Activated T-helper 2 cell treated with anti-CD3 and anti-CD28 coated beads, Interferon-gamma antibody, Interleukin-2, Interleukin-4, amounts not matched to agents 10 μg/mL and 5 μg/mL and 100 μg/mL, durations not matched to agents 14 hours and 24 hours and 36 hours (primary cell): ENCODE measurements at places on chromosomes 3 and 15. TPM values are rescaled to one million over a fixed set of nuclear protein-coding genes. Genes with fewer than 3 reads are reported as not detected.

DNA sequence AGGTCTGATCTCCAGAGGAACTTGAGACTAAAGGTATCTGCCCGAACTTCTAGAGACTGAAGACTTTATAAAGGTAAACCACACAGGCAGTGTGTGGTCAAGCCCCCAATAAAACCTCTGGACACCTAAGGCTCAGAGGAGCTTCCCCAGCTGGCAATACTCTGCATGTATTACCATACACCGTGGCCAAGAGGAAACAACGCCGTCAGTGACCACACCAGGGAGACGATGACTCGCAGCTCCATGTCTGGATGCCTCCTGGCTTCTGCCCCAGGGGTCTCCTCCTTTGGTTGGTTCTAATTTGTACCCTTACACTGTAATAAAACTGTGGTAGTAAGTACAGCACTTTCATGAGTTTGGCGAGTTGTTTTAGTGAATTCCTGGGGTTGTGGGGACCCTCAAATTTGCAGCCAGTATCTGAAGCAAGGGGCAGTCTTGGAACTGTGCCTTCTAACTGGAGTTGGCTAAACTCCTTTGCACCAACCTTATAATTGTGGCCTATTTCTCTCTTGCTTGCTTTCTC, 32.1 kb upstream of the BCL2L10 start:
- DNase-seq: no peak

The FMN1 gene
- 0.02 and 0.69 TPM in 2 replicates for total RNA-seq

- DNase-seq: peak; percentile 63
Measured at GRCh38 chr3:149969940-149970715, 567 bp downstream of the PFN2 start.

The SEMA5B gene
- not detected in 2 replicates for total RNA-seq

GRCh38 chr3:112084980-112085705, 1.0 kb upstream of the C3orf52 start:
- no peak for DNase-seq

- DNase-seq: no peak
Measured at GRCh38 chr15:82298032-82298431, 35.4 kb downstream of the SAXO2 start.

- no peak for DNase-seq
Measured at GRCh38 chr3:137764563-137765309, 621 bp downstream of the SOX14 start.

DNA sequence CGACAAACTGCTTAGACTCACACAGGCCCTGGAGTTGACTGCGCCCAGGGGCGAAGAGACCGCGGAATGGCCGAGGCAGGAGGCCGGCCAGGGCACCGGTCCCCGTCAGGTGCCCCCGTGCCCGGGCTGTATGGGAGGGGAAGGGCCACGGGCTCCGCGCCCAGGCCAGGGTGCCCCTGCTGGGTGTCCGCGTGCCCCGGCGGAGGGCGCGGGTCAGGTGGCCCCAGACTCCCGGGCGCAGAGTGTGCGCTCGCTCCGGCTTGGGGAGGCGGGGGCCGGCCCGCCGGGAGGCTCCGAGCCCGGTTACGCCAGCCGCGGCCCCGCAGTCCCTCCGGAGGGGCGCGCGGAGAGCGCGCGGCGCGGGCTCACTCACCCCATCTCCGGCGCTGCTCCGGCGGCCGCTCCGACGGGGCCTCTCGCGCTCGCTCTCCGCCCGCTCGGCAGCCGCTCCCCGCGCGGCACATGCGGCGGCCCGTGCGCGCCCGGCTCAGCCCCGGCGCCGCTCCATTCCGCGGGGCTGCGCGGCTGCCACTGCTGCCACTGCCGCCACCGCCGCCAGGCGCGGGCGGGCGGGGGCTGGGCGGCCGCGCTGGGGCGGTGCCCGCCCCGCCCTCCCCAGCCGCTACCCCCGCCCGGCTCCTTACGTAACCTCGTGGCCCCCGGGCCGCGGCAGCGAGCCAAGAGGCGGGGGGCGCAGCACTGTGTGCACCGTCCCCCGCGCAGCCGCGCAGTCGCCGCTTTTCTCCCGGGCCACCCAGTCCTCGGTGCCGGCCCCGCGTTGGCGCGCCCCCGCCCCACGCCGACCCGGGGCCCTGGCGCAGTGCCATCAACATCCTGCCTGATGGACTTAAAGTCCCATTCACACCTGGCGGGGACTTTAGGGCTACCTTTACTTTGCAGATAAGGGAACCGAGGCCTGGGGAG, at the start of gene HOMER2:
Gene HOMER2, minus strand, starts transcription at position 563 of the 924 bp plus-strand sequence. Its CDS starts 185 bp downstream, at position 378.
- peak; percentile 16 for DNase-seq

The ZBTB47 gene
- 0.16 and 0.44 TPM in 2 replicates for total RNA-seq

The PIERCE2 gene
- not detected in 2 replicates for total RNA-seq

- no peak for DNase-seq
Measured at GRCh38 chr3:33831053-33831452, 32.6 kb downstream of the PDCD6IP start.

- DNase-seq: no peak
Measured at GRCh38 chr3:139225548-139225947, 118.3 kb upstream of the MRPS22 start.

DNA sequence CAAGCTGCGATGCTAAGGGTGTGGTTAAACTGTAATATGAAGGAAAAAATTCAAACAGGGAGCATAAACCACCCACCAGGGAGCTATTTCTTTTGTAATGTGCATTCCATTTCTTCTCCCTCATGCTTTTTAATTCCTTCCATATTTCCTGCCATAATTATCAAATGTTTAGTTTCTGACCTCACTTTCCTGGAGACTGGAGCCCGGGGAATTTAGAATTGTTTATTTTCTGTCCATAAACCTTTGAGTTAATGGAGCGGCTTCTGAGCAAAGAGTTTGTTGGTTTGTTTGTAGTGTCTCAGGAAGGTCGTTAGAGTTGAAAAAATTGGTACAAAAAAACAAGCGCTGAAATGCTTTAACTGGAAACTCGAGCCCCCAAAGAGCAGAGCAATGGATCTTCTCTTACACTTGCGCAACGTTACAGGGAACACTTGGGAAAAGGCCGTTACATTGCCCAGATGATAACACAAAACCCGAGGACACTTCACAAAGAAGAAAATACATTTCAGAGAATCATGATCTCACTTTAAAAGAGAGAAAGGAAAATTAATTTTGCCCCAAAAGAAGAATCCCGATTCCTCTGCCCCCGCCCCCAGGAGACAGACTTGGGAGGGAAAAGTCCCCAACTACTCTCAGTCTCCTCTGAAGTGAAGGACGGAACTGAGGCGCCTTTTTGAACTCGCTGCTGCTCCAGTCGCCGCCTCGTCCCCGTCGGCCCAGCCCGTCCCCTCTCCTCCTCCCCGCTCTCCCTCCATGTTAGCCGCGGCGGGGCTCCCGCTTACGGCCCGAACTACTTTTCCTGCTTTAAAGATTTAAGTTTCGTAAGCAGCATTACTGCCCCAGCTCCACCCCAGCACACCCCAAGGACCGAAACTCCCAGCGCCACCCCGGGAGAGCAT, 842 bp downstream of the FSTL1 start:
- no peak for DNase-seq

DNA sequence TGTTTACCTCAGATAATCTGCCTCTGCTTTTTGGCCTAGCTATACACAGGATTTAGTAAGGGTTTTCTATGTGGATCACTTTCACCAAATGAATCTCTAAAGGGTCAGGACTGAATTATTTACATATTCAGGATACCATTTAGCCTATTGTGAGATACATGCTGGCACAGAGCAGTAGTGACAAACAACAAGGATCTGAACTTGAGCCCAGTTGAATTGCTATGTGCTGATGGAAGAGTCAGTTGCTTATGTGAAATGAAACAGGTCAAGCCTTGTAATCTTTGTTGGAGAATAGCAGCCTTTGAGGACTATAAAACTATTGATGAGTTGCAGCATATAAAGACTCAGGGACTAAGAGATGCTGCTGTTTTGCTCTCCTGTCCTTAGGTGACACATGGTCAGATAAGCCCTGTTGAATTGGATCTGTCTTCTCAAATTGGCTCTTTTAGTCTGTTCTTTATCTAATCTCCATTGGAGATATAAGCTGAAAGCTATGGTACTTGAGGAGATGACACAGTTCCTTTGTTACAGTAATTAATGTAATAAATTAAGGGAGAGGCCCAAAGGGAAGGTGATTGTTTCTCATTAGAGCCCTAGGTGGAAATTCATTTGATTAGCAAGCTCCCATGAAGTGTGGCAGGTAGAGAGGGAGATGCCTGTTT, 30.4 kb downstream of the ZNF609 start:
- DNase-seq: no peak

- no peak for DNase-seq
Measured at GRCh38 chr15:71921191-71921590, 110.8 kb downstream of the NR2E3 start.

The LTF gene
- total RNA-seq: not detected in 2 replicates

DNA sequence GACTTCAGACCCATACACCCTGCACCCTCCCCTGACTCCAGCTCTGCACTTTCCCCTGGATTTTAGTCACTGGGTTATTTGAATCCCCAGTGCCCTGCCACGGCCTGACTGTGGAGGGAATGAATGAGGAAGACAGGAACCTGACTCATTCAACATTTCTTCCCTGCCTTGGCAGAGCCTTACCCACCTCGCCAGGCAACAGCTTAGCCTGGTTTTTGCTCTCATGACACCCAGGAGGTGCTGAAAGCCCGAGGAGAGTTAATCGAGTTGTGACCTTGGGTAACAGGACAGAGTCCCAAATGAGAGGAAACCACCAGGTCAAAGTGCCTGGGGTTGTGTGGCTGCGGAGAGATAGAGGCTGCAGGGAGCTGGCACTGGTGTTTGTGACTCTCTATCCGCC, 128.3 kb downstream of the SMAD6 start:
- DNase-seq: no peak

The MUC20 gene
- 3.9 and 5.0 TPM in 2 replicates for total RNA-seq

DNA sequence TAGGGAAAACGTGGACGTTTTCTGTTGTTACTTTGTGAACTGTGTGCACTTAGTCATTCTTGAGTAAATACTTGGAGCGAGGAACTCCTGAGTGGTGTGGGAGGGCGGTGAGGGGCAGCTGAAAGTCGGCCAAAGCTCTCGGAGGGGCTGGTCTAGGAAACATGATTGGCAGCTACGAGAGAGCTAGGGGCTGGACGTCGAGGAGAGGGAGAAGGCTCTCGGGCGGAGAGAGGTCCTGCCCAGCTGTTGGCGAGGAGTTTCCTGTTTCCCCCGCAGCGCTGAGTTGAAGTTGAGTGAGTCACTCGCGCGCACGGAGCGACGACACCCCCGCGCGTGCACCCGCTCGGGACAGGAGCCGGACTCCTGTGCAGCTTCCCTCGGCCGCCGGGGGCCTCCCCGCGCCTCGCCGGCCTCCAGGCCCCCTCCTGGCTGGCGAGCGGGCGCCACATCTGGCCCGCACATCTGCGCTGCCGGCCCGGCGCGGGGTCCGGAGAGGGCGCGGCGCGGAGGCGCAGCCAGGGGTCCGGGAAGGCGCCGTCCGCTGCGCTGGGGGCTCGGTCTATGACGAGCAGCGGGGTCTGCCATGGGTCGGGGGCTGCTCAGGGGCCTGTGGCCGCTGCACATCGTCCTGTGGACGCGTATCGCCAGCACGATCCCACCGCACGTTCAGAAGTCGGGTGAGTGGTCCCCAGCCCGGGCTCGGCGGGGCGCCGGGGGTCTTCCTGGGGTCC, at the start of gene TGFBR2:
Gene TGFBR2, plus strand, starts transcription at position 301 of the 731 bp plus-strand sequence. Its CDS starts 283 bp downstream, at position 584.
- peak; percentile 75 for DNase-seq

The KNG1 gene
- not detected in 2 replicates for total RNA-seq

The GOLGA8R gene
- 2.9 and 3.0 TPM in 2 replicates for total RNA-seq

DNA sequence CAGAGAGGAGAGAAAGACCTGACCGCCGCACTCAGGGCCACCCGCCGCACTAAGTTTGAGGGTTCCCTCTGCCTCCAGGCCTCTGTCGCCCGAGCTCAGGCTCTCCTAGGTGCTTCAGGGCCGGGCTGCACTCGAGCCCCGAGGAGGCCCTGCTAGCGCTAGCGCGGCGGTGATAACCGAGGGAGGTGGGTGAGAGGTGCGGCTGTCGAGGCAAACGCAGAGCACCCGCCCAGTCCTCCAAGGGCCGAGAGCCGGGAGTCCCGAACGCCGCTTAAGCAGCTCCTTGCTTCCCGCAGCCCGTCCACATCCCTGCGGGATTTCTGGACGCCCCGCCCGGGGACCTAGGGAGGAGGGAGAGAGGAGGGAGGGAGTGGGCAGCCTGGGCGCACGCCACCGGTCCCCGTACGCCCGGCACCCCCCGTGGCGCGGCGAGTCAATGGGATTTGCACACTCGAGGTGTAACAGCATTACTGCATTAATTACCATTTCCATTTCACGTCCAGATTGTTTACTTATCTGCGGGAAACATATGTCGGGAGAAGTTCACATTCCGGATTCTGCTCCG, 6.8 kb downstream of the SOX14 start:
- DNase-seq: no peak

GRCh38 chr3:63808633-63809032, 10.5 kb upstream of the C3orf49 start:
- DNase-seq: no peak

- no peak for DNase-seq
Measured at GRCh38 chr3:67875858-67876257, 221.4 kb upstream of the SUCLG2 start.

The GOLGA6D gene
- not detected in 2 replicates for total RNA-seq

- DNase-seq: no peak
Measured at GRCh38 chr3:102060814-102061213, 211.5 kb downstream of the NFKBIZ start.

DNA sequence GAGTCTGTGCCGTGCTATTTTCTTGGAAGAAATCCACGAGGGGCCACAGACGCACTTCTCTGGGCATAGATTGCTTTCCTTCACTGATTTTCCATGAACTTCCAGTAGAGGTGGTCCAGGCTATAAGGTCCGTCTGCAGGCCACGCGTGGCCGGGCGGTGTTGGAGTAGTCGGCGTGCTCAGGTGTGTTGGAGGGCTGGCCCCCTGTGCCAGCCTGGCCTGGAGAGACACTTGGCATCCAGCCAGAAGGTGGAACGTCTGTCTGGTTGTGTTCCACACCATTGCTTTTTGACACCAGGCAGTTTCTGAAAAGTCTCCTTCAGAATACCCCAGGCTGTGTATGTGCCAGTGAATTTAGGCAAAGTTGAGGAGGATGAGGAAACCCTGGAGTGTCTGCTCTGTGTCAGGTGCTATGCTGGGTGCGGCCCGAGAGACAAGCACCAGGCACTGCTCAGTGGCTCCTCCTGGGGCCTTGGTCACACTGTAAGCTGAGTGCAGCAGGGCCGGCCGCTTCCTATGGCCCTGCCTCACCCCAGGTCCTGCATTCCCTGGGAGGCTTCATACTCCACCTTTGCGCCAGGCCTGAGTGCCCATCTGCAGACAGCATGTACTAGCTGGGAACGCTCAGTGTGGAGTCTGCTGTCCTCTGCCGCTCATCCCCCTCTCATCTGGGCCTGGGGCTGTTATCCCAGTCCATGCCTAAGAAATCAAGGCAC, 52.1 kb upstream of the TAMM41 start:
- no peak for DNase-seq

DNA sequence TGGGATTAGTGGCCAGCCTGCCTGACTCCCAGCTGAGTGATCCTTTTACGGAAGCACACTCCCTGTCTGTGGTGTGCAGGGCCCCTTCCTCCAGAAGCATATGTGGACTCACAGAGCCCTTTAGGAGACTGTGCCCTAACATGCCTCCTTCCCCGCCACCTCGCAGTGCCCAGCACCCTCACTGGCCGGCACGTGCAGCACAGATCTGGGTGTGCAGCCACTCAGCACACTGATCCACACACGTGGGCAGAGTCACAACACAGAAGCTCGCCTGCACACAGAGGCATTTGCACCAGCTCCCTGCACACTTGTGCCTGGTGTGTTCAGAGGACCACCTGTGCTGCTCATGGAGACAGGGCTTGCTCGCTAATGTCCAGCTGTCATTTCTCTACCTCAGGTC, 23.6 kb upstream of the CSPG4 start:
- DNase-seq: no peak

GRCh38 chr3:55147856-55148720, 220.2 kb upstream of the LRTM1 start:
- DNase-seq: no peak

- no peak for DNase-seq
Measured at GRCh38 chr15:65086680-65087111, 10.2 kb downstream of the KBTBD13 start.

The LYZL4 gene
- total RNA-seq: not detected in 2 replicates

The GOLGA8J gene
- not detected in 2 replicates for total RNA-seq
